Mononuclear cell (primary cell): ENCODE measurements at places on chromosomes 5 and 9. TPM values are rescaled to one million over a fixed set of nuclear protein-coding genes. Genes with fewer than 3 reads are reported as not detected.

FOXI1 gene
- 0.10 TPM for total RNA-seq

PDE6A gene
- not detected for total RNA-seq

LVRN gene
- under 0.01 TPM for total RNA-seq

TAF11L5 gene
- total RNA-seq: not detected

PCDH12 gene
- under 0.01 TPM for total RNA-seq

SPINK7 gene
- total RNA-seq: not detected

SLC1A1 gene
- total RNA-seq: not detected

OBP2B gene
- total RNA-seq: not detected

OXCT1 gene
- 15.0 TPM for total RNA-seq

GPRIN1 gene
- total RNA-seq: 0.94 TPM

SHOC1 gene
- total RNA-seq: under 0.01 TPM

CAPSL gene
- total RNA-seq: not detected

LCN15 gene
- not detected for total RNA-seq

PCDHA1 gene
- total RNA-seq: not detected

SYK gene
- total RNA-seq: 38.9 TPM

STK32A gene
- total RNA-seq: not detected

PCDHB16 gene
- not detected for total RNA-seq

KCNN2 gene
- not detected for total RNA-seq

HTR4 gene
- total RNA-seq: not detected

ECSCR gene
- total RNA-seq: not detected

MEIKIN gene
- total RNA-seq: 1.0 TPM
